Effector memory CD4-positive, alpha-beta T cell (primary cell): ENCODE measurements at places on chromosomes 7 and 10.

DNA sequence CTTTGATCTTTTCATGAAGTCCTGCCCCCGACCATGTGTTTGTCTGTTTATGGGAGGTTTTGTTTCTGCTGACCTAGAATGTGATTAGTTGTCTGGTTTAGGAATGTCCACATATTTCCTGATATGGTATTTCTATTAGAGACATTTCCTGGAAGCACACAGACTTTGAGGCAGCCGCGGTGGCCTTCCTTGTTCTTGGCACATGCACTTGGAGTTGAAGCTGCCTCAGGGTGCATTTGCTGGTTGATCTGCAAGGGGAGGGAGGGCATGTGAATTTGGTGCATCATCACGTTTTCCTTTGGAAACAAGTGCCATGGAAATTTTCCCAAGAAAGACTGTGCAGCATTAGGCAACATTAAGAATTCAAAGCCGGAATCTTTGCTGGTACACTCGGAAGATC is 328.7 kb downstream of the PAXIP1 start:
- no peaks in the 10 kb centered on the region for H3K4me1 ChIP-seq
- no peaks in the 10 kb centered on the region for H3K36me3 ChIP-seq
- no peak for DNase-seq
- no peak overlapping the region for H3K4me3 ChIP-seq
- H3K27ac ChIP-seq = no peak overlapping the region
- H3K27me3 ChIP-seq = no peaks in the 10 kb centered on the region

DNA sequence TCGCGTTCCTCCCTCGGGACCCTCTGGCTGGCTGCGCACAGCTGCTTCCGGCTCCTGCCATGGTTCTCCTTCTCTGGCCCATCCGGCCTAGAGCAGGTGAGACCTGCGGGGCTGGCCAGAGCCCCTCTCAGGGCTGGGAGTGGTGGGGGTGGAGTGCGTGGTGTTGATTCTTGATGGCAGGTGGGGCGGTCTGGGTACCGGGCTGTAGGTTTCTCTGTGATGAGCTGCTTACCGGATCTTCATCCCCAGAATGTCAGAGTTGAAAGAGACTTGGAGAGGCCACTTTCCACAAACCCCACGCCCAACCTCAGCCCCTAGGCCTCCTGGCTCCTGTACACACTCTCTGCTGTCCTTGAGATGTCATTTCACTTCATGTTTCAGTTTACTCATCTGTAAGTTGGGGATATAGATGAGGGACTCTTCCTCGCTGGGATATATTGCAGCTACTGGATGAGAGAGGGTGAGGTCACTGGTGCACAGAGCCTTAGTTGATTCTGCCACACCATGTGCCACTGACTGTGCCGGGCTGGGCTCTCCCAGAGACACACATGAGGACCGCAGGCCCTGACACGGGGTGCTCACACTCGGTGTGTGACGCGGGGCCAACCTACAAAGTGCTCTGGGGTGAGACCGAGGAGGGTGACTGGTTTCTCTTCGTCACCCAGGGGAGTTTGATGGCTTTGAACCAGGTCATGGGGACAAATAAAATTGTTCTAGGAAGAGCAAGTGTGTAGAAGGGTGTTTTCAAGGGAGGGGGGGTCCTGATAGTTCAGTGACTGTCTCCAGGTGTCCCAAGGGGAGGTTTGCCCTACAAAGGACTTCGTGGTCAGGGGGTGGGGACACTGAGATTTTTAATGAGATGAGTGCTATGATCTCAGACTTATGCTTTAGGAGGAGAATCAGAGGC is 29.5 kb downstream of the ZNF775 start:
- no peak overlapping the region for H3K4me3 ChIP-seq
- peaks cover 21% of the 10 kb centered on the region for H3K36me3 ChIP-seq
- no peak for DNase-seq

DNA sequence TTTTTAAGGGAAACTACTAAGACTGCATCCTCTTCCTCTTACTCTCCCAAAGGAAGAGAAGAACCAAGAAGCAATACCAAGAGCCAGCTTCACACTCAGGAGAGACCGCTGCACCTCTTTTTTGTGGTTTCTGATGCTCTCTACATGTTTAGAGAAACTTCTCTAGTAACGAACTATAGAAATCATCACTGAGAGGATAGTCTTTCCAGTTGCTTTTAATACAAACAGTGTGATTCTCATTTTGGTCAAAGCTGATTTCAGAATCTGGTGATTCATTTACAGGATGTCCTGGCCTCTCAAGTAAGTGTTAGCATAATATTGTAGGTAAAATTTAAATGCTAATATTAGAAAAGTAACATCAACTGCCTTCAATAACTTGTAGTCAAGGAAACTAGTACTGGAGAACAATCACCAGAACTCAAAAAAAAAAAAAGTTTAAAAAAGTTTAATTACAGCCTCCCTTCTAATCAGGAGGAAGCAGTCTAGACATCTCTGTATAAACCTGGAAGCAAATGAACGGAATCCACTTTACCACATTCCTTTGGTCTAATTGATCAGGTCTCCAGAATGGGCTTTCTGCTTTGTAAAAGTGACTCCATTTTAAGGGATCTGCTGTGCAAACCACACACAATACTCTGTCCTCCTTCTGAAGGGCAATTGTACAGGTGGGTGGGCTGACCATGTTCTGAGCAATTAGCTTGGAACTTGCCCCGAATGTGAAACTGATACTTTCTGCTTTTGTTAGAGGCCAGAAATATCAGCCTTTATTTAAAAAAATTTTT is 3.0 kb downstream of the LAMB1 start:
- H3K4me1 ChIP-seq = peaks cover 13% of the 10 kb centered on the region
- peaks cover 22% of the 10 kb centered on the region for H3K27me3 ChIP-seq
- DNase-seq = no peak

GRCh38 chr7:2670720-2671391 is 17.1 kb upstream of the AMZ1 start:
- no peak overlapping the region for H3K4me3 ChIP-seq
- H3K27ac ChIP-seq = no peak overlapping the region
- H3K36me3 ChIP-seq = no peaks in the 10 kb centered on the region
- no peaks in the 10 kb centered on the region for H3K27me3 ChIP-seq

- H3K36me3 ChIP-seq = no peaks in the 10 kb centered on the region
- no peaks in the 10 kb centered on the region for H3K4me1 ChIP-seq
- DNase-seq = no peak
- H3K27ac ChIP-seq = no peak overlapping the region
- H3K4me3 ChIP-seq = no peak overlapping the region
- H3K27me3 ChIP-seq = no peaks in the 10 kb centered on the region
Observed at GRCh38 chr10:92760609-92761008, 70.9 kb downstream of the HHEX start.

DNA sequence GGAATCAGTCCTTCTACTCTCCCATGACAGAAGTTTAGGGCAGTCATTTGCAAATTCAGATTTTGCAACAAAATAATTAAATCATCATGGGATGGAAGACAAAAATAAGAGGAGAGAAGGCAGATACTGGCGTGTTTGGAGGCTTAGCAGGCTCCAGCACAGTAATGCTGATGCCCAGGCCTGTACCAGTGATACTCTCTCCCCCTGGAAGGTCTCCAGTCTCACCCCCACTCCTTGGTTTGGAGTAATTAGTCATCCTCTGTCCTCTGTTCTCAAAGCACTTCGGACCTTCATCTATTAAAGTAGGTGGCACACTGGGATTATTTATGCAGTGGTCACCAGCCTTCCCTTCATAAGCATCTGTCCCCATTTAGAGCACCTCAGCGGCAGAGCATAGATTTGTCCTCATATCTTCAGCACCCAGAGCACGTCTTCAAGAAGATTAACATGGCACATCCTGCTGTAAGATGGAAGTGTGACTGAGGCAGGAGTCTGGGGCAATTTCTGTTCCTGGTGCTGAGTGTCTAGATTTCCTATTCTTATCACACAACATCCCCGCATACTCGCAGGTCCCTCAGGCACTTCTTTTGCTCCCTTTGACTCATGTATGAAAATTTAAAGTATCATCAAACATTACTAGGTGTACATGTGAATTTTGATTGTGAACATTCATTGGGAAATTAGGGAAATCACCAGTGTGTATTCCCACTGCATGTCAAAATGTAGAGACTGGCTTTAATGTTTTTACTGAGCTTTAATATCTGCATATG is 31.3 kb upstream of the TRIL start:
- DNase-seq = no peak
- H3K36me3 ChIP-seq = no peaks in the 10 kb centered on the region
- H3K4me3 ChIP-seq = no peak overlapping the region
- no peaks in the 10 kb centered on the region for H3K4me1 ChIP-seq

- no peak for DNase-seq
- H3K36me3 ChIP-seq = no peaks in the 10 kb centered on the region
- H3K4me3 ChIP-seq = no peak overlapping the region
- H3K4me1 ChIP-seq = peaks cover 8% of the 10 kb centered on the region
Observed at GRCh38 chr7:151168787-151169162, 1.3 kb upstream of the GBX1 start.

DNA sequence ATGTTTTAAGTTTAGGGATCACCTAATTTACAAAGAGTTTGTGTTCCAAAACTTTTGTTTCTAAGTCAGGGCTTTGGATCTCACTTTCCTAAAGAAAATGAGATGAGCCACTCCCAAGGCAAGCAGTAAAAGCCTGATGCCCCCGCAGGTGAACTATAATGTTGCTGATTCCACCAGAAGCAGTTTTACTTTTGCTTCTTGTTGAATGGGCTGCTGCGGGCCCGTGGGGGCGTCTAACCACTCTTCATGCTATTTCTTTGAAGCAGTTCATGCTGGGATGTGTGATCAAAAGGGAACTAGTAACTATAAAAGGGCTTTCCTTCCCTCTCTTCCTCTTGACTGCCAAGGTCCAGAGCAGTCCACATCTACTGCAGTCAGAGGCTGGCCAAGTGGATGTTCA is 118.7 kb upstream of the NEBL start:
- H3K27me3 ChIP-seq = no peaks in the 10 kb centered on the region
- no peak overlapping the region for H3K27ac ChIP-seq
- no peak for DNase-seq
- no peaks in the 10 kb centered on the region for H3K36me3 ChIP-seq
- no peaks in the 10 kb centered on the region for H3K4me1 ChIP-seq
- H3K4me3 ChIP-seq = no peak overlapping the region
